Stimulated activated CD4-positive, alpha-beta T cell treated with anti-CD3 and anti-CD28 coated beads, Interleukin-4, amount 100 ng/mL, for 48 hours (primary cell): ENCODE measurements at places on chromosomes 1 and 21.

GRCh38 chr1:241611736-241612135, 28.4 kb downstream of the CHML start:
- no peak for DNase-seq

DNA sequence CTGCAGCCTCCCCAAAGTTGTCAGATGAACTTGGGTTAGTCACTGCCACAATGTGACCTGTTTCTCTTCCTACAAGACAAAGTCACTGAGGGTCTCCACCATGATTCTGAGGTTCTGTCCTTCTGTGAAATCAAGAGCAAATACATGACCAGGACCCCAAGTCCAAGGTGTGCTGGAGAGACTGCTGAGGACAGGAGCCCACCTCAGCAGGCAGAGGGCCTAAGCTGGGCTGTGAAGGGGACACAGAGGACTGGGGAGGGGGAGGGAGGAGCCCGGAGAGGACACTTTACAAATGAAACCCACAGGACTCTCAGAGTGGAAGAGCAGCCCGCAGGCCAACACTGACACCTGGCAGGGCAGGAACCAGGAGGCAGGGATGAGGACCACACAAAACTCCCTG, 3.3 kb downstream of the PGLYRP3 start:
- DNase-seq, result no peak

- DNase-seq, result no peak
Observed at GRCh38 chr1:46448109-46448911, 41.3 kb upstream of the DMBX1 start.

DNA sequence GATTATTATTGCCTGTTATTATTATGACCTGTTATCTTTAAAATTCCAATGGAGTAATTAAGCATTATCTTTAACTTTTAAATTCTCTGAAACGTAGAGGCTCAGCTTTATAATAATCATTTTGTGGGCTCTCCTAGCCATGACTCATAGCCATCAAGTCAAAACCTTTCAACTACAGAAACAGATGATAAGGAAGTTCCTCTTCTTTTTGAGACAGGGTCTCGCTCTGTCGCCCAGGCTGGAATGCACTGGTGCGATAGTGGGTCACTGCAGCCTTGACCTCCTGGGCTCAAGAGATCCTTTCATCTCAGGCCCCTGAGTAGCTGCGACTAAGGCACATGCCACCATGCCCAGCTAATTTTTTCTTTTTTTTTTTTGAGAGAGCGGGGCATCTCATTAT, 43.5 kb downstream of the CHML start:
- no peak for DNase-seq

DNA sequence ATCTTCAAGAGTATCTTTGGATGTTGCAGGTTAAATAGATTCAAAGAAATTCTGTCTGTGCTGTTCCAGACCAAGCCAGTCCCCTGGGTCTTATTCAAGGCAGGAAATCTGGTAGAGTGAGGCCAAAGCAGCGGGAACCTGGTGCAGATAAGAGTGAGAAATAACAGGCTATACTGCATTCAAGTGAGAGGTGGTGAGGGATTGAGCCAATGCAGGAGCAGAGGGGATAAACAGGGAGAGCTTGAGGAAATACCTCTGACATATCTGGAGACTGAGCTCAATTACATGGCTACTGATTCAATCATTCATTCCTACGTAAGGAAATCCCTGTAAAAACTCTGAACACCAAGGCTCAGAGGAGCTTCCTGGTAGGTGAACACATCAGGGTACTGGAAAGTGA, 17.2 kb upstream of the PSMA5 start:
- DNase-seq, result no peak

DNA sequence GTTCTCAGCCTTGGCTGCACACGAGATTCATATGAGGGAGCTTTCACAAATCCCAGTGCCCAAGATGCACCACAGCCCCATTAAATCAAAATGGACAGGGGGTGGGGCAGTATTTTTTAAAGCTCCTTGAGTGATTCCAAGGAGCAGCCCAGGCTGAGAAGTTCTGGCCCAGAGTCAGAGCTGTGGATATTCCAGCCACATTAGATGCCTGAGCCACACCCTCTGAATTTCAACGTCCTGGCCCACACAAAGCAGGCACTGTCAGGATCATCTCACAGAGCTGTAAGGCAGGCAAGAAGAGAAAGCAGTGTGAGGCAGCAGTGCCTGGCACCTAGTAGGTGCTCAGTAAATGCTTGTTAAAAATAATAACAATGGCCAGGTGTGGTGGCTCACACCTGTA, 37.4 kb downstream of the PAX7 start:
- DNase-seq, result no peak

DNA sequence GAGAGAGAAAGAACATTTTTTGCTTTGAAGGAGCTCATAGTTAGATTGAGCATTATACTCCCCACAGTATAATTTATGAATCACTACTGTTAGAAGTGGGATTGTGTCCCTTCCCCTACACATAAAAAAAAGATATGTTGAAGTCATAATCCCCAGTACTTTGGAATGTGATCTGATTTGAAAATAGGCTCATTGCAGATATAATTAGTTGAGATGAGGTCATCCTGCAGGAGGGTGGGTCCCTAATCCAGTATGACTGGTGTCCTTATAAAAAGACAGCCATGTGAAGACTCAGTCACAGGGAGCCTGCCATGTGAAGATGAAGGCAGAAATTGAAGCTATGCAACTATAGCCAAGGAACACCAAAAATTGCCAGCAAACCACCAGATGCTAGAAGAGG, 76.4 kb downstream of the TGFB2 start:
- DNase-seq, result no peak

- DNase-seq, result no peak
Observed at GRCh38 chr21:42089093-42089631, 18.0 kb downstream of the UMODL1 start.

DNA sequence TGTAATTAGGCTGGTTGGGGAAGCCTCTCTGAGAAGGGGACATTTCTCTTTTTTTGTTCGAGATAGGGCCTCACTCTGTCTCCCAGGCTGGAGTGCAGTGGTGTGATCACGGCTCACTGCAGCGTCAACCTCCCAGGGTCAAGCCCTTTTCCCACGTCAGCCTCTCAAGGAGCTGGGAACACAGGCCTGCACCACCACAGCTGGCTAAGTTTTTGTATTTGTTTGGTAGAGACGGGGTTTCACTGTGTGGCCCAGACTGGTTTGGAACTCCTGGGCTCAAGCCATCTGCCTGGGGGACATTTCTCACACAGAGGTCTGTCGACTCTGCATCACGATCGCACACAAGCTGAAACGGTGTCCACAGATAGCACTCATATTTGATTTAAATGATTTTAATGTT, 39.7 kb downstream of the HUNK start:
- DNase-seq, result no peak

- DNase-seq, result no peak
Observed at GRCh38 chr1:151549199-151549598, 9.1 kb downstream of the TUFT1 start.

GRCh38 chr21:42350927-42351426, at the start of gene TFF2:
TSS of gene TFF2 (minus strand) at chr21:42350994. CDS start at chr21:42350957, 37 bp downstream.
- DNase-seq, result no peak

DNA sequence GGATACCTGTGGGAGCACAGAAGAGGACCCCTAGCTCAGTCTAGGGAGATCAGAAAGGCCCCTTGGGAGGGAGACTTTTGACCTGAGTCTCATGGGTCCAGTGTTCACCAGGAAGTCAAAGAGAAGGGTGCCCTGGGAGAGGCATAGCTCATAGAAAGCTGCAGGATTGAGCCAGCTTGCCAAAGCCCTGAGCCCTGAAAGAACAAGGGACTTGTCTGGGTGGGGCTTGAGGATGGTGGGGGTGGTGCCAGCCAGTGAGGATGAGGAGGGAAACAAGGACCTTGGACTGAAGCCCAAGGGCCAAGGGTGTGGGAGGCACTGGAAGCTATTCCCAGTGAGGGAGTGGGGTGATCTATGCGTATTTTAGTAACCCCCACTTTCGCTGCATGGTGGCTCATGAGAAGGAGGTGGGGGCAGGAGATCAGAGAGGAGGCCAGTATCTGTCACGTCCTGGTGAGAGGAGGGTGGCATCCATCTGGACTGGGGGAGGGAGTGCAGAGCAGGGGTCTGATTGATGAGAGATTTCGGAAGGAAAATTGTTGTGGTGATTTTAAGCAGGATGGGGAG, 28.4 kb downstream of the DMBX1 start:
- DNase-seq, result no peak
